ENCODE measurements at places on chromosomes 3 and 15.

DNA sequence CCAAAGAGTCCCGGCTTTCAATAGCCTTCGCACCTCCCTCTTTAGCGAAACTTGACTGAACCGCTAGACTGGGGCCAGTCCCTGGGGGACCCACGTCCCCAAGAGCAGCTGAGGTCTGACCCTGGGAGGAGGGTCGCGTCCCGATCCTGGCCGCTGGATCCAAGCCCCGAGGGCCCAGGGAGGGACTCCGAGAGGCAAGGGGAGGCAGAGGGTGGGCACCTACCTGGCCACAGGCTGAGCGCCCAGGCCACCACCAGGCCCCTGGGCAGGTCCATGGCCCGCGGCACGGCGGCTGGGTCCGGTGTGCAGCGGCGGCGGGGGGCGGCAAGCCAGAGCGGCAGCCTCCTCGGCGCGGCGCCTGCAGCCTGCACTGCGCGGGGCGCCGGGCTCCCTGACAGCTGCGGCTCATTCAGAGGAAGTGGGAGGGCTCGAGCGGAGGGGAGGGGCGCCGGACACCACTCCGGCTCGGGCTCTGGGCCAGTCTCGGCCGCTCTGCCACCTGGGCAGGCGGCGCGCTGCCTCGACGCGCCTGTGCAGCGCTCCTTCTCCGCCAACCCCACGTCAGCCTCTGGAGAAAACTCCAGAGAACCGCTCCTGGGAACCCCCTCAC, at the start of gene ITGA11:
ITGA11 (minus strand) TSS at position 372 of the 610 bp plus-strand sequence; CDS start at position 275, 97 bp downstream.
- DNase-seq = peak; percentile 77

- no peak for DNase-seq
Observed at GRCh38 chr15:75036212-75036616, 12.8 kb downstream of the PPCDC start.

DNA sequence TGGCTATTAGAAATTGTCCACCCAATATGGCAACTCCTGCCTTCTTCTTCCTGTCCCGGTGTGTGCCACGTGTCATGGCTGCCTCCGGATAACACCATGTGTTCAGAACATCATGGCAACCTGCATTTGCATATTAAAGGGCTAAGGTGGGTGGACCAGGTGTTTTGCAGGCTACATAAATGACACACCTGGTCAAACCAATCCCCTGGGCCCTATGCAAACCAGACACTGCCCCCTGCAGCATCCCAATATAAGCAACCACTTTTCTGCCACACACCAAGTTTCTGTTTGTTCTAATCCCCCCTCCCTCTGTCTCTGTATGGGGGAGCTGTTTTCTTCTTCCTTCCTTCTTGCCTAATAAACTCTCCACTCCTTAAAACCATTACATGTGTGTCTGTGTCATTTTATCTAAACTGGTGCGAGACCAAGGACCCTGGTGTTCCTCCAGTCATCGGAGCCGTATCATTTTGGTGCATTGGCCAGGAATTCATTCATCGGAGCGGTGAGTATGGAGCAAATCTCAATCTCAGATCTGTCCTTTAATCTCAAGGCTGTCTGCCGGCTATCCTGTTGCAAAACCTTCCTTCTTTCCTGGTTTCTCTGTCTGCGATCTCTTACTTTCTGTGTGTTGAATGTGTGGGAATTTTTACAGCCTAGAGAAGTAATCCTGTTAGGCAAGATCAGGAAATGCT, 44.5 kb downstream of the NCEH1 start:
- no peak for DNase-seq

- DNase-seq = no peak
Observed at GRCh38 chr3:182258538-182259177, 534.6 kb upstream of the ATP11B start.

DNA sequence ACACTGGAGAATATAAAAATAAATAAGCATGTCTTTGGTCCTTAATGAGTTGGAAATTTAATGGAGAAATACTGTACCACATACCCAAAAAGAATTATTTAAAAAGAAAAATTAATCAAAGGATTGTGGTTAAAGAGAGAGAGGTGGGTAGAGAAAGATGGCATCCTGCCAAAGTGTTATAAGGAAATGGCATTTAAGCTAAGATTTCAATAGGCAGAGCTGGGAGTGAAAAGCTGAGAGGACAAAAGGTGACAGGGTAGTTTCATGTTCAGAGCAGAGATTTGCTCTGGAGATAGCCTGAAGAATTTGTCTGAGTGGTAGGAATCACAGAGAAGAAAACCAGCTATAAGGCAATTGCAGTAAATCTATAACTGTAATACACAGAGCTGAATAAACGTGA, 181.0 kb downstream of the SI start:
- no peak for DNase-seq

DNA sequence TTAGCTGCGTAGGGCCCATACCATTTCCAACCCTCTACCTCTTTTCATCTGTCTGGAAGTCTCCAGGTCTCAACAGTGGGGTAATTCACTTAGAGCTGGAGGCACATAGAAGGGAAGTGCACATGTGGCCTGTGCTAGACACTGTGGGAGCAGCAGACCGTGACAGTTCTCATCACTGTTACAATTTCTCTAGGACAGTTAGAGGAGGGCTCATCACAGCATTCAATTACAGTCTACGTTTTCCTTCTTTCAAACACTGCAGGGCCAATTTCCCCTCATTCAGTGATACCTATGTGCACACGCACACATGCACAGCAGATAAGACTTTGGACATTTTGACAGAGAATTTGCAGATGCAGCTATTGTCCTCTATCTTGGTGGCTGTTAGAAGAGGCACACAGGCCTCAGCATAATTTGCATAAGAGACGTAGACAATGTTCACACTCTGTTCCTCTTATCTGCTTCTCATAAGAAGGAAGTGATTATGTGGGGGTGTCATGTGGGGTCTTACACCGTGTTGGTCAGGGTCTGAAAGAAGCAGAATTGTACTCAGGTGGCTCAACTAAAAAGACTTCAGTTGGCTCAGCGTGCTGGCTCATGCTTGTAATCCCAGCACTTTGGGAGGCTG, 12.6 kb upstream of the HRG start:
- DNase-seq = no peak

- no peak for DNase-seq
Observed at GRCh38 chr3:45564172-45564571, 30.4 kb upstream of the LIMD1 start.

- DNase-seq = no peak
Observed at GRCh38 chr15:90382320-90382719, 5.7 kb upstream of the IQGAP1 start.

- no peak for DNase-seq
Observed at GRCh38 chr3:119401503-119402440, 61.6 kb downstream of the TMEM39A start.

- DNase-seq = no peak
Observed at GRCh38 chr3:141895731-141896130, 19.3 kb downstream of the ATP1B3 start.

DNA sequence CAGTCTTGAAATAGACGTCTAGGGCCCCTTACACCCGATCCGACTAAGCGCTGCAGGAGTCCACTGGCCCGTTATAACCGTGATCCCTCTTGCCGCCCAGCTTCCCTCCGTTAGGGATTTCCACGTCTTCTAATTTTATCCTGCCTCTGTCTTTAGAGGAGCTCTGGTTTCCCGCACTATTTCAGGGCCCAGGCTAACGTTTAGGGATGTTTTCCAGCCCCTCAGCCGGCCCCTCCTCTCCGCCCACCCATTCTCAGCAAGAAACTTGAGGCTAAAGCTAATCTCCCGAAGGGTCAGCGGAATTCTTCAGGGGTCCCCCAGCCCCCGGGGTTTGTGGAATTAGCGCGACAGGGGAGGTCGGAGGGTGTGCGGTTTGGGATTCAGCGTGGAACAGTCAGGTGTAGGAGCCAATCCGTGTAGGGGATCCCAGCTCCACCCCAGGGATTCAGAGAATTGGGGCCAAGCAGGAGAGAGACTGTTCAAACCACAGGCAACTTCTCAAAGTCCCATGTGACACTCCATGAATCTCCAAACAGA, 1.6 kb downstream of the PTX3 start:
- no peak for DNase-seq

GRCh38 chr3:150589759-150590158, 13.4 kb upstream of the SELENOT start:
- no peak for DNase-seq

DNA sequence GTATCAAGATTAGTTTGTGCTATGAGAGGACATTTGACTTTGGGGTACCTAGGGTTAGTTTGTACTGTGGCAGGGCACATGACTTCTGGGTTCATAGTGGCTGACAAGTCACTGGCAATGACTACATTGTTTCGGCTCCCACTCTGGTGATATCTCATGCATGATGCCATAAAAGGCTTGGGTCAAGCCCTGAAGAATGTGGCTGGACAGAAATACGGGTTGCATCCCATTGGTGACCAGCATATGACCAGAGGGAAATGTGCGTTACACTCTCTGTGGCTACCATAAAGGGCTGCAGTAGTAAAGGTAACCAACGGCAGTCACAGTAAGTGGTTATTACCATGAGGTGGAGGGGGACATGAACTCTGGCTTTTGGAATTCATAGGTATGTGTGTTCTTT, 18.4 kb downstream of the THOC7 start:
- DNase-seq = no peak

- DNase-seq = no peak
Observed at GRCh38 chr15:66658044-66658443, 44.0 kb upstream of the SMAD6 start.

DNA sequence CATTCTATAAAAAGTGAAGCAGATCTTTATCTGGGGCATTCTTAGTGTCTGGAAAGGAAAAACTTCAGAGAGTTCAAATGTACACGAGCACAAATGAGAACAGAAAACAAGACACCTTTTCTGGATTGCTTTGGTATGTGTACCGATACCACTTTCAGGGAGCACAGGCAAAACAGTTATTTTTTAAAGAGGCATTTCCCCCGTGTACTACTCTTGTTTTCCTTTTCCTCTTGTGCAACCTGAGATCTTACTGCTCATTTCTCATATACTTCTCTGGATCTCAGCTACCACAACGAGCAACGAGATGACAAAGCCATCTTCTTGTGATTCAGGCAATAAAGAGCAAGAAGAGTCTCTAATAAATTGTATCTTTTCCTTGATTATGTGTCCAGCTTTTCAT, 463.6 kb downstream of the SHQ1 start:
- DNase-seq = no peak

DNA sequence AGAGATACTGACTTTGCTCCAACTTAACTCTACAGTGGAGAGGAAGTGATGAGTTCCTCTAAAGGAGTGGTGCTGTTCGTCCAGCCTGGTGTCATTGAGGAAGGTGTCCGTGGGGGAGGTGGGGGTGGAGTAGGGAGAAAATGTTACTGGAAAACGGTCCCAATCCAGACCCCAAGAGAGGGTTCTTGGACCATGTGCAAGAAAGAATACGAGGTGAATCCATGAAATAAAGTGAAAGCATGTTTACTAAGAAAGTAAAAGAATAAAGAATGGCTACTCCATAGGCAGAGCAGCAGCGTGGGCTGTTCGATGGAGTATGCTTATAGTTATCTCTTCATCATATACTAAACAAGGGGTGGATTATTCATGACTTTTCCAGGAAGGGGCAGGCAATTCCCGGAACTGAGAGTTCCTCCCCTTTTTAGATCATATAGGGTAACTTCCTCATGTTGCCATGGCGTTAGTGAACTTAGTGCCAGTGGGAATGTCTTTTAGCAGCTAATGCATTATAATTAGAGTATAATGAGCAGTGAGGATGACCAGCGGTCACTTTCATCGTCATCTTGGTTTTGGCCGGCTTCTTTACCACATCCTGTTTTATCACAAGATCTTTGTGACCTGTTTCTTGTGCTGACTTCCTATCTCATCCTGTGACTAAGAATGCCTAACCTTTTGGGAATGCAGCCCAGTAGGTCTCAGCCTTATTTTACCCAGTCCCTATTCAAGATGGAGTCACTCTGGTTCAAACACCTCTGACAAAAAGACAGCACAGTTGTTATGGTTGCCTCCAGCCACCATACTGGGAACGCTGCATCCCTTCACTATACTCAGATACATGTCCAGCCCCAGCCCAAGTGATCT, 38.6 kb downstream of the CLEC3B start:
- no peak for DNase-seq

- no peak for DNase-seq
Observed at GRCh38 chr15:62727501-62727900, 315.0 kb upstream of the TPM1 start.

DNA sequence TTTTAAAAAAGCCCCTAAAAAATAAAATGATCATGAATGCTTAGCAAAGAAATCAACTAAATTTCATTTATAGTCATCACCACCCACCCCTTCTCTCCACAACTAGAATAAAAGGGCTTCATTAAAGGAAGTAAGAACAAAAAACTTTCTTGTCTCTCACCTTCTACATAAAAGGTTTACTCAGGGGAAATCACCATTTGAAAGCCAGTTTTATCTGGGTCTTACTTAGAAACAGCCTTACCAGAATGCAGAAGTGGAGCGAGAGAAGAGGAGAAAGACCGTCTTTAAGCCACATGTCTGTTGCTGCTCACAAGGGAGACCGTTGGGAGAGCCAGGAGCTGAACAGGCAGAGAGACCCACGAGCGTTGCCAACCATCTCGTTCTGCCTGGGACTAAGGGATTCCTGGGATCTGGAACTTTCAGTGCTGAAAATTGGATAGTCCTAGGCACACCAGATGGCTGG, 350.1 kb upstream of the PROK2 start:
- no peak for DNase-seq

GRCh38 chr3:40068636-40069035, 240.9 kb upstream of the EIF1B start:
- DNase-seq = no peak

GRCh38 chr3:88075497-88075896, 16.4 kb downstream of the ZNF654 start:
- DNase-seq = no peak

- no peak for DNase-seq
Observed at GRCh38 chr3:16508591-16508995, 4.9 kb downstream of the RFTN1 start.

DNA sequence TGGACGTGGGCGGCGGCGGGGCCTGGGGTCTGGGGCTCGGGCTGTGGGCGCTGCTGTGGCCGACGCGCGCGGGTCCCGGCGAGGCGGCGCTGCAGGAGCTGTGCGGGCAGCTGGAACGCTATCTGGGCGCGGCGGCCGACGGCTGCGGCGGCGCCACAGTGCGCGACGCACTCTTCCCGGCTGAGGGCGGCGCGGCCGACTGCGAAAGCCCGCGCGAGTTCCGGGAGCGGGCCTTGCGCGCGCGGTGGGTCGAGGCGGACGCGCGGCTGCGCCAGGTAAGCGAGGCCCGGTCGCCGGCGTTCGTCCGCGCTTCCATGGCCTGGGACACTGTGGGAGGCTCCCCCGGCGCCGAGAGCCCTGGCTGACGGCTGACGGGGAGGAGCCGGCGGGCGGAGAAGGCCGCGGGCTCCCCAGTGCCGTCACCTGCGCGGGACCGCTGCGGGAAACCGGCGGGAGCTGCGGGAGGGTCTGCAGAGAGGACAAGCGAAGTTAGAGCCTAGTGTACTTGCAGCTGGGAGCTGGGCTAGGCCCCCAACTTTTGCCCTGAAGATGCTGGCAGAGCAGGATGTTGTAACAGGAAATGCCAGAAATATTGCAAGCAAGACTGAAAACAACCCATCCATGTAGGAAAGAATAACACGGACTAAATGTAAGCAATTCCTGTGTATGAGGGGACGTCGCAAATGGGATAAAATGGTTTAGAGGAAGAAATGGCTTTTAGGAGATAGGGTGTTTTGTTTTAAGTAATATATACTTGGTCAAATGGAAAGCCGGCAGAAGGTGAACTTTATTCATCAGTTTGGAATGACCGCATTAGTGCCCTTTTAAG, 847 bp downstream of the WHAMM start:
- peak; percentile 83 for DNase-seq
